ENCODE measurements at places on chromosomes 2 and 18.

DNA sequence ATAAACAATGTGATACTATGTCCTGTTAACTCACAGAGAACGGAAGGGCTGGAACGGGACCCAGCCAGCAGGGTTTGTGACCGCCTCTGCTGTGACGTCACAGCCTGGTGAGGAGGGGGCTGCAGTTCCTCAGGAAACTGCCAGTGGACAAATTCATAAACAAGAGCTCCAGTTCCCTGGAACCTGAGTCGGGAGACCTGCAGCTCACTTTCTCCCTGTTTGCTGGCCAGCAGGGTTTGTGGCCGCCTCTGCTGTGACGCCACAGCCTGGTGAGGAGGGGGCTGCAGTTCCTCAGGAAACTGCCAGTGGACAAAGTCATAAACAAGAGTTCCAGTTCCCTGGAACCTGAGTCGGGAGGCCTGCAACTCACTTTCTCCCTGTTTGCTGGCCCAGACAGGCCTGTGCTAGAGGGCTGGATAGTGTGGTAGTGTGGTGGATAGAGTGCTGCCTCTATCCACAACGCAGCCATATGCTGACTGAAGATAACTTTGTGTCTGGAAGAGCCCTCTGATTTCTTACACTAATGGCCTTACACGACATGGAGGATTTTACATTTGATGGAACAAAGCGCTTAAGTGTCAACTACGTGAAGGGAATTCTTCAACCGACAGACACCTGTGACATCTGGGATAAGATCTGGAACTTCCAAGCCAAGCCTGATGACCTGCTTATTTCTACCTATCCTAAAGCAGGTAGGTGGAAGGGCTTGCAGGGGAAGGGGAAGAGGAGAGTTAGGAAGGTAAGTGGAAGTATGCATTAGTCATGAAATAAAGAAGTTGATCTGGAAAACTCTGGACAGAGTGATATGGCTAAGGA is at the start of gene SULT1C4:
Gene SULT1C4 (plus strand): TSS at position 140 of the 816 bp plus-strand sequence. CDS start 384 bp downstream, at position 524.
- no peak for DNase-seq

GRCh38 chr18:57743008-57743407 is 60.1 kb downstream of the ATP8B1 start:
- peak; percentile 60 for DNase-seq

DNA sequence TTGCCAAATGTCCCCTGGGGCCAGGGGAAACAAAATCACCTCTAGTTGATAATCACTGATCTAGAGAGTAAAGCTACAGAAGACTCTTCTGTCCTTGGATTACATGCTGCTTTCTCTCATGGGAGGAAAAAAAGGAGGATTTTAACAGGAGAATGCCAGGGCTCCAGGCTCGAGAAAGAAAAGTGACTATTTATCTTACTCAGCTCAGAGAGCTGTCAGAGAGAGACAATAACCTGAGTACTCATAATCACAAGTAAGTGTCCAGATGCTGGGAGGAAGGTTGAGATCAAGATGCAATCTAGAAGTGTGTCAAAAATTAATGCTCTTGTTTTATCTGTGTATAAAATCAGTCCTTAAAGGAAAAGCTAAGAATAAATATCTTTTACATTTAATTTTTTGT is 133.3 kb downstream of the PTRHD1 start:
- no peak for DNase-seq

- DNase-seq: no peak
Measured at GRCh38 chr2:212990697-212991096, 160.7 kb downstream of the IKZF2 start.

DNA sequence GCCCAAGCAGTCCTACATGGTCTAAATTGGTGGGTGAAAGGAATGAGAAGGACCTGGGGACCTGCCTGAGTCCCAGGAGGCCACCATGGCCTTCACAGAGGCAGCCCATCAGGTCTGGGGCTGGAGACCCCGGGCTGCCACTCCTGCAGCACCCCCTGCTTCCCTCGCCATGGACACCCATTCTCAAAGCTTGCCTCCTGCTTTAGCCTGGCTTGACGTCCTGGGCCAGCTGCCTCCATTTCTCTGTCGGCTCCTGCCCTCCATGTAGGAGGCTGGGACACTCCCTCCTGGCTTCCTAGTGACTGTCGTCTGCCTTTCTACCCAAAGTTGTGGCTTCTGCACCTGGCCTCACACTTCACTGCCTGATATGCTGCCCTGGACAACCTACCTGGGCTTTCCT is 198.6 kb downstream of the FAM210A start:
- DNase-seq: no peak

- no peak for DNase-seq
Measured at GRCh38 chr2:225468131-225468530, 68.6 kb downstream of the NYAP2 start.

DNA sequence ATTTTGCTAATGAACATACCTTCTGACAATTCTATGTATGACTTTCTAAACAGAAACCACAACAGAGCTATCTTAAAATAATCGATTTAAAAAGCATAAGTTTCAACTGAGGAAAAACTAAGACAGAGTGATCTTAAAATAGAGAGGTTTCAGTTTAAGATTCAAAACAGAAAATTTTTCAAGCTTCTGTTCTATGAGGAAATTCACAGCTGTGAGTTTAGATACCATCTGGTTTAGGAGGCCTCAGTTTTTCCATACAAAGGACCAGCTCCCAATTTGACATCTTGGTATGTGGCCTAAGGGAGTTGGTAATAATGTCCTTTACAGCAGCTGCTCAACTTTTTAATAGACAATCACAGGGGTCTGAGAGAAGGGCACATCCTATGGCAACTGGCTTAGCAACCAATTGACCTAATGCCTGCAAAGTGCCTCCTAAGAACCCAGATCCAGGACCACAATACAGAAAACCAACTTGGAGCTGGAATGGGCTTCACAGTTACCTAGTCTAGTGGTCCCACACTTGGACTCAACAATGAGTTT is 39.7 kb downstream of the MDH1 start:
- DNase-seq: no peak

DNA sequence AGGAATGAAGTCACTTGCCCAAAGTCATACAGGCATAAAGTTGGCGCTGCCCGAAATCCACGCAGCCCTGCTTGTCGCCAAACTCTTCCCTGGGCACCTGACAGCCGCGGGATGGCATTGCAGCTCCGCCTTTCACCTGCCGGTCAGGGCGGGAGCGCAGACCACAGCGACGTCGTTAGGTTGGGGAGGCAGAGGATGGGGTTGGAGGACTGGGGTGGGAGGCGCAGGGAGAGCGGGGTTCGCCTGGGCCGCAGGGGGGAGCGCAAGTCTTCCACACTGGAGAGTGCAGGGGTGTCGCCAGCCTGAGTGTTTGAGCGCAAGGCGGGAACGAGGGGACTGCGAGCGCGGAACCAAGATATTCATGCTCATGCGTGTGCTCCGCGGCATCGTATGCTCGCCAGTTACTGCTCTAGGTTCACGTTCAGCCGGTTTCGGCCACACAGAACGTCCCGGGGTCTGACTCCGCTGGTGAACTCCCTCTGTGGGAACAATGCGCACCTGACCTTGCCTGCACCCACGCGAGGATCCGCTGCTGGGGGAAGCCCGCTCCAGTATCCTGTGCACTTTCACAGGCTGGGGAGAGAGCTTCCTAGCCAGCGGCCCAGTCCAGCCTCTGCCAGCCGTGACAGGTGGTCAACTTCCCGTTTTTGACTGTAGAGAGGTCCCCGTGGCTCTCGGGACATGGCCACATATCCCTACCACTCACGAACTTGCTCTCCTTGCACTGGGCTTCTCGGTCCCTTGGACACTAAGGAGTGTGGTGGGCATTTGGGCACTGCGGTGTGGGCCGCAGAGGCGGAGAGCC is 767 bp upstream of the NPPC start:
- no peak for DNase-seq

- no peak for DNase-seq
Measured at GRCh38 chr2:218898109-218898878, 17.6 kb downstream of the WNT10A start.

All from stromal cell of bone marrow (primary cell).